ENCODE measurements at places on chromosomes 13 and 19.

GRCh38 chr19:54252845-54253244 lies 4.2 kb downstream of the LILRB5 start:
- DNase-seq: peak; percentile 45

- no peak for DNase-seq
Measured at GRCh38 chr13:26228096-26228495, 6.0 kb upstream of the RNF6 start.

DNA sequence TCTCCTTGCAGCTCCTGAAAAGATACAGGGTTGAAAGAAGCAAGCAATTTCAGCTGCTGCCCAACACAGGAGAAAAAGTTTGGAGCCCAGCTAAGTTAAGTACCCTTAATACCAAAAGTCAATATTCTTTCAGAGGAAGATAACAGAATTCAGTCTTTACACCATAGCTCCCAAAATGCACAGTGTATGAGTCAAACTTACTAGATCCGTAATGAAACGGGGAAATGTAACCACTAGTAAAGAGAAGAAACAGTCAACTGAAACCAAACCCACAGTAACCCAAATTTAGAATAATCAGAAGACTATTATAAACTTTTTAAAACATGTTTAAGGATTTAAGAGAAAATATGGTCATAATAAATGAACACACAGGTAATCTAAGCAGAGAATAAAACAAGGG lies 45.2 kb downstream of the SUCLA2 start:
- no peak for DNase-seq

DNA sequence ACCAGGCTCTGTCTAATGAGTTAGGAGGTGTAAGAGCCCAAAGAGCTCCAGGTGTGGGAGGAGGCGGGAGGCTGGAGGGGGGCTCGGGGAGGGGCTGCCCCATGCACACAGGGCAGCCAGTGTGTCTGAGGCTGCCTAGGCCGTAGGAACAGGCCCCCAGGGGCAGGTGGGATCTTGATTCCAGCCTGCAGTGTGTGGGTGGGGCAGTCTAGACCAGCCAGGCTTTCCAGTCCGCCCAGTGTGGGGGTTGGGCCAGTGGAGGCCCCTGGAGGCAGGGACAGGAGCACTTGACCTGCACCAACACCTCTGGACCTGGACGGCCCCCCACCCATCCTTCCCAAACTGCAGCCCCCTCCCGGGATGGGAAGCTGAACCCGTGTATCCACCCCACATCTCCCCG lies 5.4 kb upstream of the CAMSAP3 start:
- no peak for DNase-seq

GRCh38 chr19:16022251-16022650 lies 54.0 kb upstream of the TPM4 start:
- DNase-seq: peak; percentile 62

GRCh38 chr13:110054041-110054440 lies 252.9 kb downstream of the COL4A1 start:
- no peak for DNase-seq

DNA sequence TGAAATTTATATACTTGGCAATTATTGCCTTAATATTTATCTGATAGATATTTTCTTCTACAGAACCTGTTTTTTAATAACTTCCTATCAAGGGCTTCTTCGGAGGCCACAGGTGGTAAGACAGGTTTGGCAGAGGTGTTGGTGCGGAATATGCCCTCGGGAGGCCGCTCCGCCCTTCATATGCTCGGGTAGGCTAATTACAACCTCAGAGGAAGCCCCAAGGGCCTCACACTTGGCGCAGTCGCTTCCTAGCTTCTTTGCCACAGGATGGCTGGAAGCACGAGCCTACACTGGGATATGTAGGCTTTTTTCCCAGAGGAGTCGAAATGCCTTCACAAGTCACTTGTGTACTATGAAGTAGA lies 68.8 kb downstream of the LMO7 start:
- DNase-seq: no peak

- no peak for DNase-seq
Measured at GRCh38 chr19:9793071-9793591, 24.6 kb upstream of the ZNF846 start.

DNA sequence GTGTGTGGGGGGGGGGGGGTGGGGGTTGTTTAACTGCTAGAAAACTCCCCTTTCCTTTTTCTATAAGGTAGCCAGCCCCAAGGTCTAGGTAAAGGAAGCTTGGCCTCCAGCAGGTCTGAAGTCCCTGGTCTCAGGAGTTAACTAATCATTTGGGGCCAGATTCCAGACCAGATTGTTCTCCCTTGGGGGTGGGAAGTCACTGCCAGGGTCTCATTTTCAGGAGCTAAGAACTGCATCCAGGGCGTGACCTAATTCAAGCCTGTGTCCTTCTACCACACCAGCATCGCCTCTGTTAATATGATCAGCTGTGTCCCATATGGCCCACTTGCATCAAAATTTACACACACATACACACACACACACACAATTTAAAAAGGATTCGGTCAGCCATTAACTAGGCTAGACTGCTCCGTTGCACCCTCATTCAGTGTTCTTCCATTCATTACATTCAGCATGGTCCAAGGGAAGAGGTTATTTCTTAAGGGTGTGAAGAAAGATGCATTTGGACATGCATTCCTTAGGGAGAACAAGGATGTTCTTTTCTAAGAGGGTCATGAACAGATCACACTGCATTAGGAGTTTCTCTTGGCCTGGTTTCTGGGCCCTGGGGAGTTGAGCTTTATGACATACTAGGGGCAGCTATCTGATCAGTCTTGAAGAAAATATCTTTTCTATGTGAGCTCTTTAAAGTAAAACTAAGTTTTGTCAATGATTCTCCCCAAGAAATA lies 91.0 kb downstream of the FGF14 start:
- no peak for DNase-seq

GRCh38 chr19:6610934-6611852 lies 20.2 kb upstream of the CD70 start:
- no peak for DNase-seq

DNA sequence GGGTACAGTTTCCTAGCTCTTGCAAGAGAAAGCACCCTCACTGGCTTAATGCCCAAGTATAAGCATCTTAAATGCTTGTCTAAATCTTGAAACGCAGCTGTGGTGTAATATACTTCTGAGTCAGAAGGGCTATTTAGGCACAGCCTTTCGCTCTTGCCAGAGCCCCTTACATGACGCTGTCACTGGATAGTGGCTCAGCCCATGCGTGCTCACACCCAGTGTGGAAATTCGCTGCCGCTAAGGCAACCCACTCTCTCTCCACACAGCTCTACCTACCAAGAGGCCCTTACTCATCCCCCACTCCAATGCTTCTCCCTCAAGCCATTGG lies 24.0 kb downstream of the UQCRFS1 start:
- DNase-seq: no peak
